CD4-positive, alpha-beta T cell treated with Interferon alpha-2 for 1 hour (primary cell): ENCODE measurements at places on chromosomes 7 and 10.
A peak's percentile ranks its signal among the peaks of the same experiment; 100 is the strongest.

GRCh38 chr7:144819566-144819965, 16.3 kb downstream of the TPK1 start:
- no peak for DNase-seq

- DNase-seq: no peak
Observed at GRCh38 chr7:139701908-139702307, 75.9 kb downstream of the HIPK2 start.

- DNase-seq: peak; percentile 20
Observed at GRCh38 chr10:81019029-81019890, 481.6 kb downstream of the SH2D4B start.

GRCh38 chr10:73991884-73992245, 6.1 kb upstream of the VCL start:
- peak; percentile 88 for DNase-seq
